Gastrocnemius medialis (tissue), 4 donors: ENCODE measurements at places on chromosomes 2 and 18.

- DNase-seq, result no peak
Observed at GRCh38 chr2:147096671-147097070, 748.2 kb upstream of the ACVR2A start.

DNA sequence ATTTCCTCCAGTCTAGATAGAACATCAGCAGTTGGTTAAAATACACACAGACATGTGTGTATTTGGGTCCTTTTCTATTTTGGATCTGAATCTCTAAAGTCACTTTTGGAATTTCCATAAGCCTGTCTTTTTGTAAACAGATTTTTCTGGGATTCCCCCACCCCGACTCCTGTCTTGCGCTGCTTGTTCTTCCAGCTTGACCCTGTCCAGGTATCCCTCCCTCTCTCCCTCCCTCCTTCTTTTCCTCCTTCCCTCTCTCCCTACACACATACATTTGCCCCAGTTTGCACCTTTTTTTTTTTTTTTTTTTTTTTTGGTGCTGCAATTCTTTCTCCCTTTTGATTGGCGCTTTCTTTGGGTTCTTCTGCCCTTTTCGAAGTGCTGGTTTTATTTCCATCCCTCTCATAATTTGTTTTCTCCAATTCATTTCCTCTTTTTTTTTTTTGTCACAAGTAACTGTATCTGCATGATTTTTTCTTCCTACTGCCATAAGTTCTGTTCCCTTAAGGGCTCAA, 114.8 kb upstream of the SERTAD2 start:
- DNase-seq, result no peak

DNA sequence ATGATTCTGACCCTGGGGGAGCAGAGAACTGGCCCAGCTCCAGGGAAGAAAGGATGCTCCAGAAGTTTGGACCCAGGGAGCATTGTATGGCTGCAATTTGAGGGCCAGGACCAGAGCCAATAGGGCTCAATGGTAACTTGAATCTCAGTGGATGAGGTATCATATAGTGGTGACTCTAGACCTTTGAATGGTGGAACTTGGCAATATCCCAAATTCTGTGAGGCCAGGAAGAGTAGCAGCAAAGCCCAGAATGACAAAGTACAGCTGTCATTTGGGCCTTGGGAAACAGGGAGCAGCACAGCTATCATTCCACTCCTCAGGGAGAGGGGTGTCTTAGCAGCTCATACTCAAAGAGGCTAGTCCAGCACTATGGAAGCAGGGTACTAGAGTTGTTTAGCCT, 332.9 kb upstream of the RBMS1 start:
- no peak for DNase-seq

DNA sequence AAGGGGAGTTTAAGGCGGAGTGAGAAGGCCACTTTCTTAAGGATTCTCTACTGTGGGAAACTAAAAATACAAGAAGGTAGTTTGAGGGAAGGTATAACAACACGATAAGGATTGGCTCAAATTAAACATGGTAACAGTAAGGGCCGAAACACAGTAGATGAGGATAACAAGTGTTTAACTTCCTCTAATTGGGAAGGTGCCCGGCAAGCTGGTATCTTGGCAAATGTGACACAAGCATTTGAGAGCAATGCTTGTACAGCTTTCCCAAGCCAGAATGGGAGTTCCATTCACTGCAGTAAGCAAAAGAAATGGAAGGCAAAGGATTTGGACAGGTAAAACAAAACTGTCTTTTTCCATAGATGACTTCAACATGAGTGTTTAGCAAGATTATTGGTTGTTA, 19.8 kb downstream of the USP40 start:
- DNase-seq, result no peak

GRCh38 chr2:144832048-144832447, 312.1 kb upstream of the ZEB2 start:
- no peak for DNase-seq

- no peak for DNase-seq
Observed at GRCh38 chr2:84427235-84428138, 31.6 kb downstream of the SUCLG1 start.

DNA sequence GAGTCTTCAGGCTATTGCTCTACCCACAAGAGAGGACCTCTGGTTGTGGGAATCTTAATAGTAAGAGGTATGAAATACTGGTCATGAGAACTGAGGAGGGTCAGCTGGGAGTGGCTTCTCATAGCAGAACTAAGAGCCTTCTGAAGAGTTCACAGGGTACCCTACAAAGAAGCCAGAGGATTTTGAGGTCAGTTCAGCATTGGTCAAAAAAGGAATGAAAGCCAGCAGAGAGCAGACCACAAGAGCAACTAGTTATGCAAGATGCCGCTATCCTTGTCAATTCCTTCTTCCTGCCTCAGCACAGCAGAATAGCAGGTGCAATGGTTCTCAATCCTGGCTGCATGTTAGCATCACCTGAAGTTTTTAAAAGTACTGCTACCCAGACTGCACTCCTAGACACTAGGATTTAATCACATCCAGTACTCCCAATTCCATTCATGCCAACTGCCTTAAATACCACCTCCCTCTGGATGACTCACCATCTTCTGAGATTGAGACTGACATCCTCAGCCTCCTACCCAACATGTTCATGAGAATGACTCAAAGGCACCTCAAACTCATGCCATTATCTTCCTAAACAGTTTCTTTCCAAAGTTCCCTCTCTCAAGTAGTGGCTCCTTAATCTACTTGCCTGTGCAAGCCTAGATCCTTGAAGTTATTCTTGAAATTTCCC, 81.0 kb upstream of the RBMS1 start:
- no peak for DNase-seq

DNA sequence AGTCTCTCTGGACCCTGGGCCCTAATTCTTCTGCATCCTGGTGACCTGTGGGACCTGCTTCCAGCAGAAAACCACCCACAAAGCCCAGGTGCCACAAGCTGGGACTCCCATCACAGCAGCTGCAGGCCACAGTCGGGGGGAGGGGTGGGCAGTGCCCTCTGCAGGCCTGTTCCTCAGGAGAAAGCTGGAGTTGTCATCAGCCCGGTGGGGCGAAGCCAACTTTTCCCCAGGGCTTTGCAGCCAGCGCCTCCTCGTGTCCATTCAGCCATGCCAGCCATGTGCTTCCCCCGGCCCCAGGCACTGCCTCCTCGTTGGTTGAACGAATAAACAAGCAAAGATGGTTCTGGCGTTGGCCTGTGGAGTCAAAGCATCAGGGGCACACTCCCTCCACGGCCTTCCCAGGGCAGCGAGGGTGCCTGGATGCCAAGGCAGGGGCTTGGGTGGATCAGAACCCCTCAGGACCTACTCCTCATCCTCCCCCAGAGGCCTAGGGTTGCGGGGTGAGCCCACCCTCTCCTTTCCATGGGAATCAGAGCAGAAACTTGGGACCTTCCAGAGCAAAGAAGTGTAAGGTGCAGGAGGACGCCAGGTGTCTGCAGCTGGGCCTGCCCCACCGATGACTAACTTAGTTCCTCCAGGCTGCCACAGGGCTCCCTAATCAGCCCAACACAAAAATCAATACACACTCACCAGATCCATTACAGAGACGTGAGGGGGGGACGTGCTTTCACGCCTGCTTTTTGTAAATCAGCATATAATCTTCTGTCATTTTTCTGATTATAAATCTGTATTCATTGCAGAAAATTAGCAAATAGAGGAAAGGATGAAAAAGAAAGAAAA, 75.7 kb upstream of the RAB6C start:
- no peak for DNase-seq

- DNase-seq, result no peak
Observed at GRCh38 chr2:134410831-134411231, 157.0 kb downstream of the MGAT5 start.

- peak; percentile 40 for DNase-seq
Observed at GRCh38 chr2:19863303-19864041, 38.3 kb downstream of the TTC32 start.

GRCh38 chr2:160909781-160910242, 250.4 kb upstream of the TANK start:
- DNase-seq, result no peak

GRCh38 chr2:107747964-107748583, 78.6 kb upstream of the RGPD4 start:
- DNase-seq, result no peak

- no peak for DNase-seq
Observed at GRCh38 chr2:144516411-144516980, 3.4 kb downstream of the ZEB2 start.

GRCh38 chr2:149451417-149452165, 121.2 kb downstream of the LYPD6 start:
- DNase-seq, result no peak

- DNase-seq, result no peak
Observed at GRCh38 chr2:97701851-97702465, 11.4 kb upstream of the ZAP70 start.

GRCh38 chr2:55842046-55842445, 81.5 kb downstream of the EFEMP1 start:
- no peak for DNase-seq

GRCh38 chr2:205139822-205140463, 542.4 kb upstream of the NRP2 start:
- DNase-seq, result no peak

DNA sequence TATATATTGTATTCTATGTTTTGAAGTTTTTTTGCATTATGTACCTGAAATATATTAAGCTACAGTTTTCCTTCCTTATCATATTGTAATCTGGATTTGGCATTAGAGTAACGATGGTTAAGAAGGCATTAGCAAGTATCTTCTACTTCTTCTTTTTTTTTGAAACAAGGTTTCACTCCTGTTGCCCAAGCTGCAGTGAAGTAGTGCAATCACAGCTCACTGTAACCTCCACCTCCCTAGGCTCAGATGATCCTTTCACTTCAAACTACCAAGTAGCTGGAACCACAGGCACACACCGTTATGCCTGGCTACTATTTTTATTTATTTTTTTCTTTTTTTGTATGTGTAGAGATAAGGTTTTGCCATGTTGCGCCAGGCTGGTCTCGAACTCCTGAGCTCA, 201.1 kb downstream of the ZNF804A start:
- no peak for DNase-seq

DNA sequence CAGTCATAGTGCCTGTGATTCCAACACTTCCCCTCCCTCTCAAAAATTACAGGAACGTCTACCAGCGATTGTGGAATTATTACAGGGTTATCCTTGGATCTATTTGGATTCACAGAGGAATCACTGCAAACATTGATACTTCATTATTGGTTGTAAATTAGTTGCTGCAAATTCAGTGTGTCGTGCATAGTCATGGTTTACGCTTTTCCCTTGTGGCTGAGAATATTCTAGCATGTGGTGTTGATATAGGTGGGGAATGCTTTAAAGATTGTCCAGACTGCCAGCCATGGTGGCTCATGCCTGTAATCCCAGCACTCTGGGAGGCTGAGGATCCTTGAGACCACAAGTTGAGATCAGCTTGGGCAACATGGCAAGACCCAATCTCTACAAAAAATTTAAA, 48.7 kb upstream of the PDK1 start:
- no peak for DNase-seq

- DNase-seq, result no peak
Observed at GRCh38 chr2:13791019-13791547, 841.4 kb upstream of the LRATD1 start.

DNA sequence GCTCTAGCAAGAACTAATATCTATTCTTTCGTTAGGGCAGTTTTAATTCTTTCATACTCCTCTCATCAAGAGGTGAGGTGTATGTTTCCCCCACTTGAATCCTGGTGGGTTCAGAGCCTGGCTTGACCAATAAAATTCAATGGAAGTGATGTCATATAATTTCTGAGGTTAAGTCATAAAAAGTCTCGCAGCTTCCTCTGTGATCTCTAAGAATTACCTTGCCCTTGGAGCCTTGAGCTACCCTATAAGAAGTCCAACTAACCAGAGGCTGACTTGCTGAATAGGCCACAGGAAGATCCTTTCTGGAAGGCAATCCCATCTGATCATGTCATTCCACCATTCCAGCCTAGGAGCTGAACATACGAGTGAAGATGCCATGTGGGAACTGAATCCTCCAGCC, 26.1 kb upstream of the INO80D start:
- no peak for DNase-seq

DNA sequence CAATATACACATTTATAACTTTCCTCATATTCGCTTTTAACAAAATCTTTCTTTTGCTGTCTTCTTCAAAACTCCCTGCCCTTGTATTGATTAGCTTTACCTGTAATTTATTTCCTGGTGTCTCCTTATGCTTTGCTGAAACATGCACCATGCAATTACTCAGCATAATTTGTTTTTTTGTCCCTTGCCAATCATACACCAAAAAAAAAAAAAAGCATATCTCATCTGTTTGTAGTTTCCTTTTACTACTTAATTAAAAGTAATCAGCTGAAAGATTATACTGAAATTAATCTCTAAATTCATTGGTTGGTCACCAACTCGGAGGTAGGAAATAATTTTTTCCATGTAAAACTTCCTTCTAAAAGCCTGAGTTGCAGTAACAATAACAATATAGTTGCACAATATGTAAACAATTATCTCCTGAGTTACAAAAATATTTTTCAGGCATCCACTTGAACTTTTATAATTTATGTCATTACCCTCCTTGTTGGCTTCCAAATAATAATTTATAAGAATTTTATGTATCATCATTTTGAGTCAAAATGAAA, 53.0 kb upstream of the ROCK1 start:
- DNase-seq, result no peak

DNA sequence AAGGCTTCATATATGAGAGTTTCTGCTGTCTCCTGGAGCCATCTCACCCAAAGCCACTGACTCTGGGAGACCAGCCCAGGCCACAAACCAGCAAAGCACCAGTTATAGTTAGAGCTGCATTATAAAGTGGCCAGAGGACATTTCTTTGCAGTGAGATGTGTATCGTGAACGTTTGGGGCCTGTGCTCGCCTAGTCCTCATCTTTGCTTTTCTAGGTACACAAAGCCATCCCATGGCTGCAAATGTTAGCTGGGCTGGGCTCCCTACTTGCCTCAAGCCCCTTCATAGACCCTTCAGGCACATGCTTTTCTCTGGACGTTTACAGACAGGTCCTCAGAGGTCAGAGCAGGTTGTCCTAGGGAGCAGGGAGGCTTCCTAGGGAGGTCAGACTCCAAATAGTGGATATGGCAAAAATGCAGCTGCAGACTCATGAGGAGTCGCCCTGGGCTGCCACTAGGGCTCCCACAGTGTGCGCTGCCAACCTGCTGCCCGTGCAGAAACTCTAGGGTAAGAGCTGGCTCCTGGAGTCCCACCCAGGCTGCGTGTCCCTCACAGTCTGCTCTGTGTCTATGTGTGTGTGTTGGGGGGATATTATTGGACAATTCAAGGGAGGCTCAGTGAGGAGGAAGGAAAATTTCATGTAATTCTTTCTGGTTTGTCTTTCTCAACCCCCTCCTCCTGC, 141.0 kb downstream of the RPIA start:
- DNase-seq, result no peak

- DNase-seq, result no peak
Observed at GRCh38 chr2:149808556-149808955, 221.0 kb upstream of the MMADHC start.

DNA sequence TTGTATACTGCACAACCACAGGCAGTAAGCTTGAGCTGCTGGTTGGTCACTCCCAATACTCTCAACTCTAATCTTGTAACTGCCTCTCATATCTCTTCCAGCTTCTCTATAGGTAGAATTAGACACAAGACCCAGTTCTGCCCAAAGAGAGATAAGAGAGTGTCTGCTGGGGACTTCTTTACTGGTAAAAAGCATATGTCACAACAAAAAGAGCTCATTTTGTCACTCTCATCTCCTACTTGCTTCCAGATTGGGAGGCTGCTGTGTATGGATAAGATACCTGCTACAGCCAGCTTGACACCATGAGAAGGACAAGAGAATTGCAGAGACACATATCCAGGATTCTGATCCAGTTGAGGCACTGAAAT, 165.2 kb downstream of the PTH2R start:
- no peak for DNase-seq

- DNase-seq, result no peak
Observed at GRCh38 chr2:200405599-200406298, 99.3 kb downstream of the SPATS2L start.
